ENCODE measurements at places on chromosomes 7 and 10. TPM values are rescaled to one million over a fixed set of nuclear protein-coding genes. Genes with fewer than 3 reads are reported as not detected.

The THNSL1 gene
- total RNA-seq: 4.1 TPM

The CYP2C8 gene
- total RNA-seq: 0.71 TPM

The INA gene
- total RNA-seq: 0.94 TPM

The GDF2 gene
- total RNA-seq: not detected

The RNF32 gene
- 1.2 TPM for total RNA-seq

The PPP1R9A gene
- 2.2 TPM for total RNA-seq

The C10orf62 gene
- not detected for total RNA-seq

The LRRD1 gene
- 0.05 TPM for total RNA-seq

The TRPV5 gene
- 0.05 TPM for total RNA-seq

The ZNHIT1 gene
- 68.3 TPM for total RNA-seq

The IL2RA gene
- 5.6 TPM for total RNA-seq

The NAT16 gene
- total RNA-seq: not detected

The FRAT2 gene
- 17.5 TPM for total RNA-seq

The AKR1C3 gene
- total RNA-seq: 1.7 TPM

The MDH2 gene
- total RNA-seq: 69.7 TPM

The CPED1 gene
- total RNA-seq: 2.2 TPM

The AGR2 gene
- 1.7 TPM for total RNA-seq

The OR2A5 gene
- not detected for total RNA-seq

The ATG9B gene
- 1.6 TPM for total RNA-seq

The CALML3 gene
- 144 TPM for total RNA-seq

The OPN1SW gene
- total RNA-seq: not detected

The AOAH gene
- 23.5 TPM for total RNA-seq

The UNCX gene
- 0.05 TPM for total RNA-seq

The IFIT2 gene
- total RNA-seq: 8.7 TPM

The CLDN4 gene
- 13.4 TPM for total RNA-seq

All from thymus (tissue), 14 donors.